ENCODE measurements at places on chromosomes 7 and 10.

DNA sequence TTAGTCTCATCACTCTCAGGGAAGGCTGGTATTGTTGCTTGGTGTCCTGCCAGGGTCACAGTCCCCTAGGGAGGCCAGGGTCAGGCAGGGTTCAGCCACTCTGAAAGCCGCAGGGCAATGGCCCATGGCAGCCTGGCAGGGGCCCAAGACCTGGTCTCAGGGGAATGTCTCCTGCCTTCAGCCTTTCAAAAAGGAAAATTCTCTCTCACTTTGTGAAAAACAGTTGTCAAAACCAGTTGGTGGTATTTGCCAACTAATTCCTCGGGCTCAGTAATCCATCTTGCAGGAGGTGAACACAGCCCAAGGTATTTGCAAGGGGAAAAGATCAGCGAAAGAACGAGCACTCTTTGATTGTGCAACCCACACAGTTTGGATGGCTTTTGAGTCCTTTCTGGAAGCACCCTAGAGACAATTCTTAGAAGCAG lies 101.5 kb downstream of the JCAD start:
- DNase-seq, result no peak

GRCh38 chr7:35380739-35381224 lies 126.9 kb upstream of the TBX20 start:
- DNase-seq, result no peak

GRCh38 chr7:150663802-150664494 lies 21.6 kb upstream of the GIMAP2 start:
- DNase-seq, result no peak

- DNase-seq, result no peak
These were observed 20.4 kb downstream of the TEX36 start for GRCh38 chr10:125662584-125662983.

DNA sequence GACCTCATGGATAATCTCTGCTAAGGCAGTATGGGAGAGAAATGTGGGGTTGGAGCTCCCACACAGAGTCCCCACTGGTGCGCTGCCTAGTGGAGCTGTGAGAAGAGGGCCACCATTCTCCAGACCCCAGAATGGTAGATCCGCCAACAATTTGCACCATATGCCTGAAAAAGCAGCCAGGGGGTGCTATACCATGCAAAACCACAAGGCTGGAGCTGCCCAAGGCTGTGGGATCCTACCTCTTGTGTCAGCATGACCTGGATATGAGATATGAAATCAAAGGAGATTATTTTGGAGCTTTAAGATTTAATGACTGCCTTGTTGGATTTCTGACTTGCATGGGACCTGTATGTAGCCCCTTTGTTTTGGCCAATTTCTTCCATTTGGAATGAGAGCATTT lies 27.0 kb upstream of the SAMD9L start:
- no peak for DNase-seq

GRCh38 chr7:33698692-33699128 lies 206.6 kb upstream of the BMPER start:
- no peak for DNase-seq

DNA sequence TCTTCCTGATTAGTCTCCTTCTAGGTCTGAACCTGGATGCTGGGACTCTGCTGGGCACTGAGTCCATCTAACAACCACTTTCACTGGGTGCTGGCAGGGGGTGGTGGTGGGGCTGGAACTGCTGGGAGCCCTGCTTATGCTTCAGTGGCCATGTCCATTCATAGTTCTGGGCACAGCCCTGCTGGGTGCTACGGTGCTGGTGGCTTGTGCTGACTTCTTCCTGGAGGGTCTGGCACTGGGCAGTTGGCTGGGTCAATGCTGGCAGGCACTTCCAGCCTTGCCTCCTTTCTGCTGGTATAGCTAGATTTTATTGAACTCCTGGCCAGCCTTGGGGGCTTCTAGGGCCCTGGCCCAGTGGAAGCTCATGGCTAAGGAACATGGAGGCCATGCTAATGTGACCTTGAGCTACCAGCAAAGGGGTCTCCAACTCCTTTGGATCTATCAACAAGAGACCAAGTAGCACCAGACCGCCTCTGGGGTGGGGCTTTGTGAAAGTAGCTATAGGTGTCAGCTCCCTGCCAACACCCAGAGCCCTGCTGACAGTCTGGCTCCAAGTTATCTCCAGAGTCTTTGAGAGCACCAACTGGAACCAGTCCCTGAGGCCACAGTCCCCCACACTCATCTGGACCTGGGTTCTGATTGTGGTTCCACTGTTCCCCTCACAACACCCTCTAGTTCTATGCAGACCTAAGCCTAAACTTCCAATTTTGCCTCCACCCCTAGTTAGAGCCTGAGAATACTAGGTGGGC lies 99.6 kb downstream of the MAGI2 start:
- DNase-seq, result no peak
